ENCODE measurements at places on chromosomes 3 and 15. TPM values are rescaled to one million over a fixed set of nuclear protein-coding genes. Genes with fewer than 3 reads are reported as not detected.
A peak's percentile ranks its signal among the peaks of the same experiment; 100 is the strongest.

DNA sequence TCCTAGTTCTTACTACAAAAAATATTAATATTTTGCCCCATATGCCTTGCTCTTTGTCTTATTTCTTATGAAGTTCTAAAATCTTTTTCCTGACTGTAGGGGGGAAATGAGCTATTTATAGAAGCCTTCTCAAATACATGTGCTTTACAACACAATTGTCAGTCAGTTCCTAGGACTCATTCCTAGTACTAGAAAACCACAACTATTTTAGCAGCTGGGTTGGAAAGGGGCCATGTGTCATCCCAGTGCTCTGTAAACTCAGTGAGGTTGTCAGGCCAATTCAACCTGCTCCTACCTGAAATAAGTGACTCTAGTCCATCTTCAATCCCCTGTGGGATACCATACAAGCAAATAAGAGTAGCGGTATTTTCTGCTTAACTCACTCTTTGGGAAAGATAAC lies 153.8 kb downstream of the ULK4 start:
- DNase-seq, result no peak

DNA sequence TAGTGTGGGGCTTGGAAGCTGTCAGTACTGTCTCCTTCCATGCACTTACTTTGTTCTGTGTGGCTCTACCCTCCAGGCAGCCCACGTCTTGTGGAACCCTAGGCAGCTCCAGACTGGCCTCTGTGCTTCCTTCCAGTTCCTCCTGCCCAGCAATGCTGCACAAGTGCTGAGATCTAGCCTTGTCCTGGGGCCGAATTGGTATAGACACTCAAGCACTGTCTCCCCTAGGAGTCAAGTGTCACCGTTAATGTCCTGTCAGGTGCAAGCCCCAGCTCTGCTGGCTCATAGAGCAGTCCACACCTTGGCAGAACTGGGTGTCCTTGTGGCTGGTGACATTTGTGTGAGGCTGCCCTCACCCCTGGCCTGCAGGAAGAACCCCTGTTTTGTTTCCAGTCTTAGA lies 130.1 kb downstream of the EEFSEC start:
- no peak for DNase-seq

Gene SUCLG2
- total RNA-seq, result 56.6 TPM

Gene FRG2C
- not detected for total RNA-seq

DNA sequence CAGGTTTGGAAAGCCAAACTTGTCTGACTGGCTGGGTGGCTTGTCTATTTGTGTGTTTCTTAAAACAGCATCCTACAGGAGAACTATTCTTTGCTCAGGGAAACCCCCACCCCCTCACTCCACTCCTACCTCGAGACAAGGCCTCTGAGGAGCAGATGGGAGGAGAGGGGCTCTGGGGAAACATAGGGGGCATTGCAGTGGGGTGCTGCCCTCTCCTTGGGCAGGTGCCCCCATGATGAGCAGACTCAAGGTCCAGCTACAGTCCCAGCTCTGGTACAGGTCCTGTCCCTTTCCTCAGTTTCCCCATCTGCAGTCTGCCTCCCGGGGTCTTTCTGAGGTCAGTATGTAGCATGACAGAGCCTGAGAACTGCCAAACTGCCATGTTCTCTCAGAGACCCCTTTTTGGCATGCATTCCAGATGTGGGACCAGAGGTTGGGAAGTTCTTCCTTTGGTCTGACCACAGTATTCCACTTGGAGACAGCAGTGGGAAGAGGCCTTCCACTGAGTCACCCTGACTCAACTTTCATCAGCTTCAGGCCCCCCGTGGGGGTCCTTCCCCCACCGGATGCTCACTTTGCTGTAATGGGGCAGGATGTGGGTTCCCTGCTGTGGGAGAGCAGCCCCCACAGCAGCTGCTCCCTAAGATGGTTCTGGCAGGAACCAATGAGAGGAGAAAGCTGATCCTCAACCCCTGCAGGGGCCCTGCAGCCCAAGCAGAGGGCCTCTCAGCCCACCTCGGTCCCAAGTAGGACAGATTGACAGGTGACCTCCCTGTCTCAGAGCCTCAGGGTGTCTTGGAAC lies 32.3 kb upstream of the CYP11A1 start:
- DNase-seq, result peak; percentile 70

GRCh38 chr15:89366656-89367393 lies 32.2 kb upstream of the POLG start:
- no peak for DNase-seq

Gene MNS1
- total RNA-seq, result 25.5 TPM

DNA sequence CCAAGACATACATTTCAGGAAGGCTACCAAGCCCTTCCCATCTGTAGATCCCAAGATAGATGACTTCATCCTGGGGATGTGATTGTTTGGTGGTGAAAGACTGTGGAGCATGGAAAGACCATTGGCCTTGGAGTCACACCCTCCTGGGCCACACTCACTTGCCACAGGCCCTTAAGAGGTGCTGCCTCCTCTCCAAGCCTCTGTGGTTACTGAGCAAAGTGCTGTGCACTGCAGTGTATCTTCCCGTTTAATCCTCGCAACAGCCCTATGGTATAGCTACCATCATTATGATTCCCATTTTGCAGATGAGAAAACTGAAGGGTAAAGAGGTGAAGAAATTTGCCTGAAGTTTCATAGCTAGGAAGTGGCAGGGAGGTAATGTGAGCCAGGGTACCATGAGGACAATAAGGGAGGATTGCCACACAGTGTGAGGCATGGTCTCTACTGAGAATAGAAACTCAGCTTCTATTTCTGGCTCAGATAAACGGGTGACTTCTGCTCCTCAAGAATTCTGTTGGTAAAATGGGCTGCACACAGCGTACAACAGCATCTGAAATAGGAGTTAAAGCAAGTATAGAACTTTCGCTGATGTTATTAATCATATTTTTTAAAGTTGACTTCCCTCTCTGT lies 23.9 kb upstream of the RHO start:
- no peak for DNase-seq

Gene INSYN1
- total RNA-seq, result not detected

Gene CASR
- 2.3 TPM for total RNA-seq

GRCh38 chr15:94125156-94125555 lies 106.2 kb upstream of the MCTP2 start:
- no peak for DNase-seq

DNA sequence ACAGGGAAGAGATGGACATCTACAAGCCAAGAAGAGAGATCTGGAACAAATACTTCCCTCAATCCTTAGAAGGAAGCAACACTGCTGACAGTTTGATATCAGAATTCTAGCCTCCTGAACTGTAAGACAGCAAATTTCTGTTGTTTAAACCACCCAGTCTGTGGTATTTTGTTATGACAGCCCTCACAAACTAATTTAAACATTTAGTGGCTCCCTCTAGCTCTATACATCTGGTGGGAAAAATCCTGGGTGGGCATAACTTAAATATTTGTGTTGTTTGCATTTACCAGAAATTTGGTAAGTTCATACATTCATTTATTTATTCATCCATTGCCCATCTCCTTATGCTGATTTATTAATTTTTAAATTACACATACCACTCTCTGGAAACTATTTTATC lies 62.5 kb upstream of the GSK3B start:
- no peak for DNase-seq

GRCh38 chr3:184748219-184749135 lies 36.6 kb upstream of the MAGEF1 start:
- DNase-seq, result peak; percentile 60

GRCh38 chr3:161081633-161082032 lies 23.5 kb downstream of the B3GALNT1 start:
- no peak for DNase-seq

Gene GATA2
- total RNA-seq, result 13.6 TPM

- peak; percentile 23 for DNase-seq
Observed at GRCh38 chr3:63508305-63508704, 144.2 kb upstream of the SNTN start.

Gene PLSCR4
- 6.3 TPM for total RNA-seq

Gene SHC4
- 1.2 TPM for total RNA-seq

GRCh38 chr3:176992565-176992964 lies 204.7 kb downstream of the TBL1XR1 start:
- no peak for DNase-seq

DNA sequence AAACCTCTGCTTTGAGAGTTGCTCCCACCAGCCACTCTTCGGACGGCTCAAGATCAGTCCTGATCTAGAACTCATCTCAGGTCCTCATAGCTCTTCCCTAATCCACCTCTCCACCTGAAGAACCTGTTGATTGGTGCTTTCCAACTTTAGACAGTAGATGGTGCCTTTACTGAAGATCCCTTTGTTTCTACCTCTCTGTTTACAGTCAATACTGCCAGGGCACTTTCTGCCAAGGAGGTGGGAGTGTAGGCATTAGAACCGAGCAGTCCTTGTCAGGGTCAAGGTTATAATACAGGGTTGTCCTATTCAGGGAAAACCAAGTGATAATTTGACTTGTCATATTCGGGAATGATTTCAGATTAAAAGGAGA lies 1.2 kb downstream of the CGNL1 start:
- peak; percentile 28 for DNase-seq

Gene ISL2
- total RNA-seq, result 7.6 TPM

DNA sequence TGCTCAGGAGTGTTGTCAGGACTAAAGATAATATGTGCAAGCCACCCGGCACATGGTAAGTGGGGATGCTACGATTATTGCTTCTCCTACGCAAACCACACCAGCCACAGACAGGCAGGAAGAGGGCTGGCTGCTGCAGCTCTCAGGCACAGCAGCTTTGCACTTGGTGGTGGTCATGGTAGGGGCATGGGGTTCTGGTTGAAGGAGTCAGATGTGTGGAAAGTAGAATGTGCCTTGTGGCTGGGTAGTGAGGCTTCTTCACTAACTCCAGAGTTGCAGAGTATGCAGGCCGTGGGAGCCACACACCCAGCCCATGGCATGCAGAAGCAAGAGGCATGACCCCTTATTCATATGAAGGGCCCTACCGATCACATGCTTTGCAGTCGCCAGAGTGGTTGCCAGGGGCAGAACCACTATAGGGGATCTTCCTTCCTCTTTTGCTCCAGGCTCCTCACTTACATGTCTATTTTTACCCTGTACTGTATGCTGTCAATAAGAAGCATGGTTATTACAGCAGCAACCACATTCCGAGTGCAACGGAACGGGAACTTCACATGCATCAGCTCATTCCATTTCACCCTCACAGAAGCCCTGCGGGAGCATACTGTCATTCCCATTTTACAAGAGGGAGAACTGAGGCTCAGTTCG lies 59.2 kb upstream of the HERC1 start:
- DNase-seq, result no peak

DNA sequence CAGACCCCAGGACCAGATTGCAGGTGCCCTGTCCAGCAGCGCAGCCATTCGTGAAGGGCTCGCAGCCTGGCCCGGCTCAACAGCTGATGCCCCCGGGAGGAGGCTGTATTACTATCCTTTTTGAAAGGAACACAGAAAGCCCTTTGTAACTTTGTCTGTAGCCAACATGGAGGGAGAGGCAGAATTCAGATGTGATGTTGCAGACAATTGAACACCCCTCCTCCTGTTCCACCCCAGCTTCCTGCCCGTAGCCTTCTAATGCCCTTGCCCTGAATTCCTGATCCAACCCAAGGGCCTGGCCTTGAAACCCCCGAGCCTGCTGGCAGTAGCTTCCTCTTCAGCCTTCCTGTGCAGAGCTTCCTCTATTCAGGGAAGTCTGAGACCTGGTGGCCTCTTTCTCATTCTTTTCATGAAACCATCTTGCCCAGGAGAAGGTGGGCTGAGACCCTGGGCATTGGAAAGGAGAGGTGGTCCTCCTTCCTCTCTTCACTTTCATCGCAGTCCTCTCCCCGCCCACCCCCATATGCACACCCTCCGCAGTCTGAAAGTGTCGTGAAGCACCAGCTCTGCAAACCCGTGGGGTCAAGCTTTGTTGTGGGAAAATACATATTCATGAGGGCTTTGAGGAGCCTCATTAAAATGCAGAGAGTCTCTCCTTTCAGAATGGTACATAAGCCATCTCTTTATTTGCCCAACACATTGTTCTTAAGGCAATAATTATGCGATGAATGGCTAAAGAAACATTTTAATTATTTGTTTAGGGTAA lies 109.2 kb downstream of the APBA2 start:
- no peak for DNase-seq

GRCh38 chr3:189981668-189982067 lies 139.0 kb downstream of the P3H2 start:
- peak; percentile 34 for DNase-seq

Gene PRKAR2A
- 48.0 TPM for total RNA-seq

Gene IL5RA
- total RNA-seq, result not detected

- DNase-seq, result no peak
Observed at GRCh38 chr3:107833722-107834416, 257.0 kb downstream of the CD47 start.

Gene BUB1B
- total RNA-seq, result 39.0 TPM

GRCh38 chr15:99983886-99984286 lies 250.6 kb upstream of the LYSMD4 start:
- no peak for DNase-seq

GRCh38 chr3:19931180-19931692 lies 2.8 kb downstream of the EFHB start:
- no peak for DNase-seq

DNA sequence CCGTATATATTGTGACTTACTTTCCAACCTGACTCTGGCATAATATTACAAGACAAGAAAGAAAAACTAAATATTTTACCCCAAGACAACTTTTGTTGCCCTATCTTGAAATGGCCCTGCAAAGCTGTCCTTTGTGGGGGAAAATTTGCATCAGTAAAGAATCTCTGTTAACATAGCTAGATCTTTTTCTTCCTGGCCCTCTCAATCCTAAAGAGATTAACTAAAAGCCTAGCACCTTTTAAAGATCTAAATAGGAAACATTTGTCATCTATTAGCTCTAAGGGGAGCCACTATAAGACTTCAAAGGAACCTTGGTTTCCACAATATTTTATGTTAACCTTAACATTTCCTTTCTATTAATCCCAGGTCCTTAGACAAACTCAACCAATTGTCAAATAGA lies 199.0 kb upstream of the SLITRK3 start:
- DNase-seq, result no peak

DNA sequence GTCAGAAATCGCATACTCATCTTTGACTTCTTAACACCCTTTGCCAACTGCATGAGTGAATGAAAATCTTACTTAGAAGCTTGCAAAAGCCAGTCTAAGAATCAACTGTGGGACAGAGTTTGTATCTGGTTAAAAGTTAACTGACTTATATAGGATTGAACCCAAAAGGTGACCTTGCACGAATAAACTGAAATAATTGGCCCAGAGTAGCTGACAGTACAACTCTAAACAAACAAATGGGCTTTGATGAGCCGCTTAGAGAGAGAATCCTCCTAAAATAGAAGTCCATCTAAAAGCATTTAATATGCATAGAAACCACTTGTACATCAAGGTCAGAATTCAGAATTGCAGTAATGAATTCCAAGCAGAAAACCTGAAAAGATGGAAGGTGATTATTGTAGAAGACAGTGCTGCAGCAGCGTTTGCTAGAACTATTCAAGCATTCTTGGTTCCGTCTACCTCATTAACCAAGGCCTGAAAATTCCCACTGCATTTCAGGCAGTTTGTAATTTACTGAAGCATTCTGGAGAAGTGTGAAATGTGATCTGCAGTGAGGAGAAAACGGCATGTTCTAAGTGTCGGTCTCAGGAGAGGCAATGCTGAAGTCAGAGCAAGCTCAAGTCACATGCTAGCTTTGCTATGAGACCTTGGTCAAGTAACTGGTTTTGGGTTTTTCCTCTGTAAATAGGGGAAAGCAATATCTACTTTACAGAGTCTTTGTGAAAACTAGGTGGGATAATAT lies 103.7 kb downstream of the CADPS start:
- no peak for DNase-seq
